ENCODE measurements at places on chromosomes 16 and 17.
A peak's percentile ranks its signal among the peaks of the same experiment; 100 is the strongest.

DNA sequence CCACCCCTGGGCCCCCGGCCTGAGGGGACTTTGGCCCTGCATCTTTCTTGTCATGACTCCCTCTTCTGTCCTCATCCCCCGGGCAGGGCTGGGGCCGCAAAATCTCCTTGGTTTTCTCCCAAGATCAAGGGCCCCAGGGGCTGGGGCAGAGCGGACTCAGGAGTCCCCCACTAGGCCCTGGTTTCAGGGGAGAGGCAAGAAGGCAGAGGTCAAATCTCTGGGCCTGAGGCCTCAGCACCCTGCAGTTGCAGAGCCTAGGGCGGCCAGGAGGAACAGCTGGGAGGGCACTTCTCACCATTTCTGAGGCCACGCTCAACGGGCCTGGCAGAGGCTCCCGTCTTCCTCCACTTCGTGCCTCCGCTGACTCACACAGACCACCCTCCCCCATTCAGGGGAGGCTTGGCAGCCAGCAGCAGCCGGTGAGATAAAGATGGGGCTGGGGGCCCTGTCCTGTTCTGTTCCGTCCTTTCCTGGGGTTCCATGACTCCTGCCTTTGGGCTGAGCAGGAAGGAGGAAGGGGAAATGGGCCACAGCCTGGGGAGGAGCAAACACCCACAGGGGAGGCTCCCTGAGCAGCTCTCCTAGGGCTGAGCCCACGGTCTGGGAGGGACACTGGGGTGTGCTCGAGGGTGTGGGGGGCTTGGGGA, 12.4 kb downstream of the ZSCAN10 start:
- no peak for DNase-seq

DNA sequence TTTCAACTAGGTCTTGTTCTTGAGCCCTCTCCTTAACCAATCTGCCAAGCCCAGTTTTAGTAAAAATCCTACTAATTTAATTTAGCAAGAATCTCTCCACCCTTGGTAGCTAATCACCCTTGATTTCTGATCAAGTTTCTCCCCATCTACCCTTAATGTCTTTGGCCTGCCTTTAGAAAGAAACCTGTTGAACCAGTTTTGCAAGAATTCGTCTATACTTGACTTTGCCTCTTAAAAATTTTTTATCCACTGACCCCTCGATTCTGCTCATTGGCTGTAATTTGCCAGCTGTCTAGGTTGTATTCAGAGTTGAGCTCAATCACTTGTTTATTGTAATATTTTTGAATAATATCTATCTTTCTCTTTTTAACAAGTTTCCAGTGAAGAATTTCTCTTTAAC, 1138.5 kb downstream of the CDH11 start:
- no peak for DNase-seq

DNA sequence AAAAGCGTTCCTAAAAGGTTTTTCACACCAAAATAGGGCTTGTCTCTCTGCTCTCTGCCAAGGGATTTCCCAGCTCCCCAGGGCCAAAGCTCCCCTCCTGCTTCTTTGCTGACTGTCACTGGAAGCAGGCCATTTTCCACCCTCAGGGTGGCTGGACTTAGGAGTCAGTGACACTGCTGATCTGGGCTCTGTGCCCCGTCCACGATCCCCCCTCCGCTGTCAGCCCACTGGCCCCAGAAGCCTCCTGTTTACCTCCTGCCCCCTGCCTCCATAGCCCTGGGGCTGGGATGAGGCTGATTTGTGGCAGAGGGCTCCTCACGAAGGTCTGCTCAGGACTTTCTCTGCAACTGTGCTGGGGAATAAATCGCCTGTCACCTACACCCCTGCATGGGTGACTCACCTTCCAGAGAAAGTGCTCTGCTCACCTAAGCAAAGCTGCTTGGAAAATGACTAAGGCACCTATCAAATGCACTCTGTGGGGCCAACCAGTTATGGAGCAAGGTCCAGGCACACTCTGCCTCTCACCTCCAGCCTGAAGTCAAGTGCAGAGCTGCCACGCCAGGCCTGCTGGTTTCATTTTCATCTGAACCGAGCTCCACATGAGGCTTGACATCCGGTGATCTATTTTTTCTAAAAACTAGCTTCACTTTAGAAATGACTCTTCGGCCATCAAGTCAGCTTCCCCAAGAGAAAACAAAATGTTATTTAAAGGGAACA, 4.9 kb downstream of the MAP3K14 start:
- DNase-seq, result peak; percentile 90

- DNase-seq, result no peak
Observed at GRCh38 chr17:61302953-61303816, 96.5 kb upstream of the TBX2 start.

GRCh38 chr16:57852189-57852588, 49.9 kb upstream of the KIFC3 start:
- no peak for DNase-seq

GRCh38 chr17:18005496-18005895, 32.8 kb downstream of the DRC3 start:
- DNase-seq, result no peak
